Lower lobe of right lung (tissue), 2 donors: ENCODE measurements at places on chromosomes 7 and 10. TPM values are rescaled to one million over a fixed set of nuclear protein-coding genes. Genes with fewer than 3 reads are reported as not detected.

Gene IDI2
- not detected for total RNA-seq

Gene HTR5A
- total RNA-seq, result not detected

Gene ZNF425
- 1.2 TPM for total RNA-seq

Gene TMEM176A
- 57.4 TPM for total RNA-seq

DNA sequence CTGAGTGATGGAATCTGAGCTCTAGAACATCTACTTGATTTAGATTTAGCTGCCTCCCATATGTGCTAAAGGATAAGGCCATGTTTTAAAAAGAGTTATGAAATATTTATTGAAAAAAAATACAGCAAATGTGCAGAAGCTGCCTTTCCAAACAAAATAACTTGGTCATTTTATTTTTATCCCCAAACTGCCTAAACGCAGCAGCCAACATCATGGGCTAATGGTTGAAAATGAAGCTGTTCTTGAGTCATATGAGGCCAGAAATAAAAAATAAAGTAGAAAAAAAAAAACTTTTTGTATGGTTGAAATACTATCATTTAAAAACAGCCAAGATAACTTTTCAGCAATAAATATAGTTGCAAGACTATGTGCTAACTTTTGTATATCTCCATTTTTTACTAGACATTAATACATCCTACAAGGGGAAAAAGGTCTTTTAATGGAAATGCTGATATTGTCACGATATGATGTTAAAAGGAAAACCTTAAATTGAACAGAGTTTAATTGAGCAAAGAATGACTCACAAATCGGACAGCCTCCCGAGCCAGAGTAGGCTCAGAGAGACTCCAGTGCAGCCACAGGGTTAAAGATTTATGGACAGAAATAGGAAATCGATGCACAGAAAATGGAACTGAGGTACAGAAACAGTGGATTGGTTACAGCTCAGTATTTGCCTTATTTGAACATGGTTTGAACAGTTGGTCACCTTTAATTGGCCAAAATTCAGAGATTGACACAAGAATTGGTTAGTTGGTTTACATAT lies 305.8 kb downstream of the MDFIC start:
- no peak for DNase-seq

DNA sequence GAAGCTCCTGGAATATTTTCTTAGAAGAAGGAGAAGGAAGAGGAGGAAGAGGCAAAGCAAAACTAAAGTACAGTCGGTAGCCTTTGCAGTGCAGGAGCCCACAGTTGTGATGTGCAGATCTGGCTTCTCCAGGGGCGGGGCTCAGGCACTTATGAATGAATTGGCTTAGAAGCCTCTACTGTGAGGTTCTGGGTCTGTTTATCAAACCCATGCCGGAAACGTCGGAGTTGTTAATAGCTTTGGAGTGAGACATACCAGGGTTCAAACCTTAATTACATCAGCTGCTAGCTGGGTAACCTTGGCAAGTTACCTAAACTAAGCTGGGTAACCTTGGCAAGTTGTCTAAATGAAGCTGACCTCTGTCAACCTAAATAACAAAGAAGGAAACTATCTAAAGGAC lies 89.3 kb upstream of the PITRM1 start:
- no peak for DNase-seq

GRCh38 chr10:129094861-129095260 lies 372.2 kb upstream of the MGMT start:
- DNase-seq, result no peak

DNA sequence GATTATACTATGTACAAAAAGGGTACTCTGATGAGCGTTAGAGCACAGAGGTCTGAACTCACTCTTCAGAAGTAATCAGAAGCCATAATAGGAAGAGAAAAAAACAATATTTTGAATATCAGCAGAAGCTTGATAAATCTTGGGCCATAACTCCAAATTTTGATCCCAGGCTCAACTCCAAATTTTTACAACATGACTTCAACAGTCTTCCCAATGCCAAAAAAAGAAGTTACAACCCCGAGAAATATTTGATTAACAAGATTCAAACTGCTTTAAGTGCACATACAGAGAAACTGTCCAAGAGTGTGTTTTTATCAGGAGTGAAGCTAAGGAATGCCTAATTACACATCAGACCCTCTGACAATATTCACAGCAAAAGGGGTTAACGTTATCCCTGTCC lies 7.5 kb downstream of the MPP7 start:
- DNase-seq, result no peak

- DNase-seq, result no peak
These were observed 271.0 kb downstream of the SKAP2 start for GRCh38 chr7:26593393-26593792.

- no peak for DNase-seq
These were observed 81.1 kb downstream of the CTTNBP2 start for GRCh38 chr7:117791877-117792780.

- DNase-seq, result no peak
These were observed 89.2 kb upstream of the INHBA start for GRCh38 chr7:41792120-41792519.
